BE2C (cell line): ENCODE measurements at places on chromosomes 16 and 17.

DNA sequence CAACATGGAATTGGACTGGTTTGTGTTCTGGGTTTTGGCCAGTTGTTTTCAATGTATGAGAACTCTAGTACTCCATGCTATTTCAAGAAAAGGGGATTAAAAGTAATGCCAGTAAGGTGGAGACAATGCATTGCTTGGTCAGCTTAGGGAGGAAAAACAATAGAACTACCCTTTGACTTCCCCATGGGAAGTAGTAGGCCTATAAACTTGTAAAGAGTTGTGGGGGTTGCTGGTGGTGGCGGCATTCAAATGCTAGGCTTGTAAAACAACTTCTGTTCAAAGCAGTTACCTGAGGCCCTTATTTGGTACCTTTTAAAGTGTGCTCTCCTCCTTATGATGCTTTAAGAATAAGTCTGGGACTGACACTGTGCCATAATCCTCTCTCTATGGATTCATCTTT, 9.4 kb downstream of the MAP3K3 start:
- no peak for DNase-seq

GRCh38 chr16:58114827-58115825, 14.1 kb downstream of the CFAP20 start:
- peak; percentile 72 for DNase-seq

DNA sequence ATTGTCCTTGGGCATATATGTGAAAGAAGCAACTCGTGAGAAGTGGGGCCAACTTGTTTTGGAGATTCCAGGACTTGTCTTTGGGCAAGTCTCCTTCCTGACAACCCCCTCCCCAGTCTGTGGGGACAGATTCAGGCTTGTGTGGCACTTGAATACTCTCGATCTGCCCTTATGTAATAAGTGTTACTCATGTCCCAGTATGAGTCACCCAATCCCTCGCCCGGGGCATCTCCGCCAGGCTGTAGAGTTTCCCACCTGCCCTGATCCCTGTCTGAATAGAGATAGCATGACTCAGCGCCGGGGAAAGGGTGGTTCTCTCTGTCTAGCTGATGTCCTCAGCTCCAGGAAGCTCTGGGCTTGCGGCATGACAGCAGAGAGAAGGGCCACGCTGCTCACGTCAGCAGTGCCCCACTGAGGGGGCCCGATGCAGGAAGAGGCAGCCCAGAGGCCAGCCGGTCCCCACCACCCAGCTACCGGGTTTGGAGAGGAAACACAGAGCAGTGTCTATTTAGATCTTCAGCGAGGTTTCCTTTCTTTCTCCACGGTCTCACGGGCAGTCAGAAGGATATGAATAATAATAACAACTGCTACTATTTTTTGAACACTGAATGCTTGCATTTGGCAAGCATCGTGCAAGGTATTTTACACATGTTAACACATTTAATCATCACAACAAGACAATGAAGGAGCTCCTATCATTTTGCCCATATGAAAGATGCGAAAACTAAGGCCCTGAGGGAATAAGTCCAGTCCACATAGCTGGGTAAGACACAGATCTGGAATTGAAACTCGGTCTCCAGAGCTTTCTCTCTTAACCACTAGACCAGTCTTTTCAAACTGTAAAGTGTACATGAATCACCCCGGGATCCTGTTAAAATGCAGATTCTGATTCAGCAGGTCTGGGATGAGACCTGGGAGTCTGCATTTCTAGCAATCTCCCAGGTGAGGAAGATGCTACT, 426.7 kb upstream of the MAF start:
- peak; percentile 6 for DNase-seq

- peak; percentile 15 for DNase-seq
Observed at GRCh38 chr16:65122724-65123395, 997 bp upstream of the CDH11 start.

DNA sequence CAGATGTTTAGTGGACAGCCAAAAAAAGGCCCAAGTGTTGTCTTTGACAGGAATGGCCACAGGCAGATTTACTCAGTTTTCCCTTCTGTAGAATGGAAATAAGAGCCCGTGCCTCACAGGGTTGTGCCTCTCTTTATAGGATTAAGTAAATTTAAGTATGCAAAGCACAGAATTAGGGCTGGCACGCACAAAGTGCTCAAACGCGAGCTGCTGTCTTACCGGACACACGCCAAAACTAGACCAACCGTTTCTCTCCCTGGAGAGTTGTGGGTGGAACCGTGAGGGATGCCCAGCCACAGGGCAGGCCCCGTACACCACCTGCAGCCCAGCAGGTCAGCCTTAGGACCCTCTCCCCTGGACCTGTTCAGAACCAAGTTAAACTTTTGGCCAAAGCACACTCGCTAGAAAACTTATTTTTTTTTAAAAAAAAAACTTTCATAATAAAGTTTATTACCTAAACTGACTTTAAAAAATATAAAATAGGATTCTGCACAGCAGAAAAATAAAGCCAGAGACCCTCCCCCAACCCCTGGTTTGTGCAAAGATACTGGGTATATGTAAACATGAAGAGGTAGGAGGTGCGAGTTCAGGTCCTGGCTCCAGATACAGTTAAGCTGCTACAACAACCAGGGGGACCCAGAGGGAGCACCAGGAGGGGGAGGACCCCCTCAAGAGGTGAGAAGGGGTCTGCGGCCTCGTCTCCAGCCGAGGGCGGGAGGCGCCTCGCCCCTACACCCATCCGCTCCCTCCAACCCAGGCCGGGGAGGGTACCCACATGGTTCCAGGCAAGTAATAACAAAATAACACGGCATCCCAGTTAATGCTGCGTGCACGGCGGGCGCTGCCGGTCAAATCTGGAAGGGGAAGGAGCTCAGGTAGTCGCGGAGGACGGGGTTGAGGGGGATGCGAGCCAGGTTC, 1.8 kb downstream of the SOCS1 start:
- DNase-seq: no peak

DNA sequence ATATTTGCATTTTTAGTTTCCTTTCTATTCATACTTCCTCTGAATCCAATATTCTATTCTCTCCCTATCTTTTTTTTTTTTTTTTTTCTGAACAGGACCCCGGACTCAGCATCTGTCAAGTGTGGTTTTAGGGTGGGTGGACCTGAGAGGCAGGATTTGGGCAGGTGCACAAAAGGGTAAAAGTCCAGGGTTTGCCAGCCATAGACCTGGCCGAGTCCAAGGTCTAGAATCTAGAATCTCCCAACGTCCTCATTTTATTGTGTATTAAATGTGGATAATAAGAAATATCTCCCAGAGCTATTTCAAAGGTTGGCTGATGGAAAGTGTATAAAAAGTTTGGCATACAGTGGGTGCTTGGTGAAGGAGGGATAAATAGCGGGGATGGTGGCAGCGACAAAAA, 273.3 kb upstream of the MAF start:
- no peak for DNase-seq

DNA sequence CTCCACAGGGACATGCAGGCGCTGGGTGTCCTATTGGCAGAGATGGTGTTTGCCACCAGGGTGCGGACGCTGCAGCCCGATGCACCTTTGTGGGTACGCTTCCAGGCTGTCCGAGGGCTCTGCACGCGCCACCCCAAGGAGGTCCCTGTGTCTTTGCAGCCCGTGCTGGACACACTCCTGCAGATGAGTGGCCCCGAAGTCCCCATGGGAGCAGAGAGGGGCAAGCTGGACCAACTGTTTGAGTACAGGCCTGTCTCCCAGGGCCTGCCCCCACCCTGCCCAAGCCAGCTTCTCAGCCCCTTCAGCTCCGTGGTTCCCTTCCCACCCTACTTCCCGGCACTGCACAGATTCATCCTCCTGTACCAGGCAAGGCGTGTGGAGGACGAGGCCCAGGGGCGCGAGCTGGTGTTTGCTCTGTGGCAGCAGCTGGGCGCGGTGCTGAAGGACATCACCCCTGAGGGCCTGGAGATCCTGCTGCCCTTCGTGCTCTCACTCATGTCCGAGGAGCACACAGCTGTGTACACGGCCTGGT, 2.8 kb downstream of the WDR81 start:
- no peak for DNase-seq

DNA sequence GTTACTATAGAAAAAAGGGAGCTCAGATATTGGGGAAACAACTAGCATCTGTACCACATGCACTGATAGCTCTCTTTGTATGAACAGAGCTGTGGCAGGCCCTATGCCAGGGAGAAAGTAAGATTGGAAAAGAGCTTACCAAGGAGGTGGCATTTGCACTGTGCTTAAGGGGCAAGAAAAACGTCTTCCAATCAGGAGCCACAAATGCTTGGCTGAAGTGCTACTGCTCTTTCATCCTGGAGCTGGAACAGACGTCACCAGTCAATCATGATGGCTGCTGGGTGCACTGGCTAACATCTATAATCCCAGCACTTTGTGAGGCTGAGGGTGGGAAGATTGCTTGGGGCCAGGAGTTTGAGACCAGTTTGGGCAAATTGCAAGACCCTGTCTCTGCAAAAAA, 218.5 kb downstream of the SEC14L1 start:
- no peak for DNase-seq

GRCh38 chr16:3295783-3296182, 9.4 kb downstream of the TIGD7 start:
- no peak for DNase-seq

GRCh38 chr17:27315322-27315721, 21.4 kb downstream of the WSB1 start:
- DNase-seq: peak; percentile 56

DNA sequence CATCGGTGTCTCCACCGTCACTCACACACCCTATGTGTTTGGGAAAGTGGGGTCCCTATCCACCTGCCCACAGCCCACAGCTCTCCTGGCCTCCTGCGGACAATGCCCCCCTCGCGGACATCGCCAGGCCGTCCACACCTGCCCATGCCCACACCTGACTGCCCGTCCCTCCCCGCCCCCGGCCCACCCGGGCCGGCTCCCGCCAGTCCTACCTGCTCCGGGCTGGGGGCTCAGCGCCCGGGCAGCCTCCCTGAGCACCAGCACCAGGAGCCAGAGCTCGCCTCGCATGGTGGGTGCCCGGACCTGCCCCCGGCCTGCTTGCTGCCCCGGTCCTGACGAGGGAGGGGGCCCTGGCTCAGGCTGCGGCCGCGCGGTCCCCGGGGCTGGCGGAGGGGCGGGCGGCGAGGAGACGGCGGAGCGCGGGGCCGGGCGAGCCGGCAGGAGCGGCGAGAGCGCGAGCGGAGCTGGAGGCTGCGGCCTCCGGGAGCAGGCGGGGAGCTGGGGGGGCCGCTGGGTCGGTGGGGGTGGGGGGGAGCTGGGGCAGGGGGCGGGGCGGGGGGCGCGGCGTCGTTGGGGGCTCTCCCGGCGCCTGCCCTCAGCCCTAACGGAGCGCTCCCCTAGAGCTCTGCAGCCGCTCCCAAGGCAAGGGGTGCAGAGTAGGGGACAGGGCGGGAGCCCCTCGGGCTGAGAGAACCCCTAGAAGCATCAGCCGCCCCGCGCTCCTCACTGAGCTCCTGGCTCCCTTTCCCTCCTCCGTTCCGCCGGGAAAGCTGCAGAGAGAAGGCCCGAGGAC, at the start of gene PLXDC1:
TSS of gene PLXDC1 (minus strand) at position 488 of the 793 bp plus-strand sequence. CDS start at position 288, 200 bp downstream.
- no peak for DNase-seq

GRCh38 chr17:50923611-50924010, 57.5 kb upstream of the TOB1 start:
- peak; percentile 58 for DNase-seq

DNA sequence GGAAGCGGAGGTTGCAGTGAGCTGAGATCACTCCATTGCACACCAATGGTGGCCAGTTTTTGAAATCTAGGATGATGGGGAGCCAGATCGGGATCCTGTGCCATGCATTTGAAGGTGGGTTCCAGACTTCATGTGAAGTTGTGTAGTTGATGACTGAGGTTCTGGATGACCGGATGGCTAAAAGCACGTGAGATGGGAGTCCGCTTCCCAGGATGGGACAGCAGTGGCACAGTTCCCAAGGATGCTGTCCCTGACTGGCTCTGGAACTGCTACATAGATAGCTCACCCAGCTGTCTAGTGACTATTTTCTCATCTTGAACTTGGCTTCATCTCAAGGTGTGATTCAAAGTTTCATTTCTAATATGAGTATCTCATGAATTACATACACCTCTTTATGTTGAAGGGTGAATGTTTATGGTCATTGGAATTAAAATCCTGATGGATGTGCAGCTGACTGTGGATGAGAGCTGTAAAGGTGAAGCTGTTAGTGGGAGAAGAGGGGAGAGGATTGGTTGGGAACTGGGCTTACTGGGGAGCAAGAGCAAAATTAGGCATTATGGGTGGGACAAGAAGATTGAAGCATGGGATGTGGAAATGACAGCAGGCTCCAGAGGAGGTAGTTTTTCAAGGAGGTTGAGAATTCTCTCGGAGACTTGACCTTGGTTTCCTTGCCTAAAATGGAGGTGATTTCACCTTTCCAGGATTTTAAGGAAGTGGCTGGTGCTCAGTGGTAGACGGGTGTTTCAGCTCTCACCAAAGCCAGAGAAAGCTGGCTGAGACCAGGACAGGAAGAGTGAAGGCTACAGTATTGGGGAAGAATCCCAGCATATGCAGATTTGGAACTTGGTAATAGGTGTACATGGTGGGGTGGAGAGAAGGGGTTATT, 8.2 kb downstream of the TUFM start:
- DNase-seq: no peak

DNA sequence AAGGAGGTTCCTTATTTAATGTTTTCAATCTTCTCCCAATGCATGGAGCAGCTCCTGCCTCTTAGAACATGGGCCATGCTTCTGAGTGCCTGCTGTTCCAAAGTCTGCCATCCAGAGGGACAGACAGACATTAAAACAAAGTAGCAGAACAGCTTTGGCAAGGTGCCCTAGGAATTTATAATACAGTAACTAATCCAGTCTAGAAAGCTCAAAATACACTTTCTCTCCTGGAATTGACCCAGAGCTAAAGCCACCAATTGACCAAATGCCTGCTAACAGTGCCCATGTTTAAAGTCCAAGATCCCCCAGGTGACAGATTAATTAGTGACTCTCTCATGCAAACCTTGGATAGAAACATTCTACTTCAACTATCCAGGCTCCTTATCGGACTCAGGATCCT, 11.1 kb upstream of the CHRNE start:
- no peak for DNase-seq
